A549 treated with ZK216348 at 1 μM for 4 hours (cell line): ENCODE measurements at places on chromosomes 3 and 15. TPM values are rescaled to one million over a fixed set of nuclear protein-coding genes. Genes with fewer than 3 reads are reported as not detected.

Gene APBA2
- 13.9 to 20.6 TPM (median 19.2 TPM) in 5 replicates for total RNA-seq

Gene PRR20G
- total RNA-seq = 0.35 to 0.56 TPM (median 0.44 TPM) in 5 replicates

Gene BTBD1
- total RNA-seq = 43.2 to 67.3 TPM (median 55.5 TPM) in 5 replicates

Gene CAPN3
- 0.18 to 0.60 TPM (median 0.41 TPM) in 4 of 5 replicates, not detected in the other for total RNA-seq

Gene RARB
- total RNA-seq = 5.0 to 9.4 TPM (median 7.9 TPM) in 5 replicates

Gene BCHE
- 0.50 to 0.87 TPM (median 0.74 TPM) in 5 replicates for total RNA-seq

Gene AGTR1
- 0.19 to 0.68 TPM (median 0.54 TPM) in 5 replicates for total RNA-seq

Gene LAMB2
- total RNA-seq = 60.1 to 124 TPM (median 114 TPM) in 5 replicates

Gene SCN11A
- 0.02 TPM in 2 of 5 replicates, not detected in the others for total RNA-seq

Gene RBMS3
- total RNA-seq = 0.47 to 1.1 TPM (median 0.56 TPM) in 5 replicates

Gene ARHGEF26
- 5.1 to 7.4 TPM (median 6.8 TPM) in 5 replicates for total RNA-seq

Gene TNNC1
- 0.87 to 2.3 TPM (median 1.2 TPM) in 5 replicates for total RNA-seq

Gene SMAD6
- 15.1 to 29.1 TPM (median 25.0 TPM) in 5 replicates for total RNA-seq

Gene CSTA
- total RNA-seq = 0.71 to 1.5 TPM (median 0.88 TPM) in 5 replicates

Gene LRRFIP2
- 48.6 to 74.0 TPM (median 57.6 TPM) in 5 replicates for total RNA-seq

Gene CMTM8
- total RNA-seq = 7.7 to 13.8 TPM (median 12.9 TPM) in 5 replicates

Gene ACKR4
- total RNA-seq = not detected in 5 replicates

Gene ST8SIA2
- total RNA-seq = 0.25 to 1.3 TPM (median 0.53 TPM) in 5 replicates

Gene CXCR6
- total RNA-seq = not detected in 5 replicates

Gene NEO1
- total RNA-seq = 27.2 to 40.5 TPM (median 34.8 TPM) in 5 replicates

Gene AQP9
- total RNA-seq = not detected in 5 replicates

Gene TGM4
- total RNA-seq = 0.08 to 0.12 TPM in 2 of 5 replicates, not detected in the others

Gene SPATA16
- not detected in 5 replicates for total RNA-seq

Gene ACAN
- 0.35 to 0.78 TPM (median 0.62 TPM) in 5 replicates for total RNA-seq

Gene GNAT1
- total RNA-seq = 0.07 TPM in 1 of 5 replicates, not detected in the others

Gene FGF12
- total RNA-seq = 0.40 to 0.99 TPM (median 0.76 TPM) in 5 replicates

Gene ALDH1A3
- total RNA-seq = 16.2 to 19.9 TPM (median 18.9 TPM) in 5 replicates

Gene PAQR9
- 2.3 to 4.1 TPM (median 3.0 TPM) in 5 replicates for total RNA-seq

Gene CCRL2
- 0.14 to 0.42 TPM (median 0.16 TPM) in 3 of 5 replicates, not detected in the others for total RNA-seq

Gene ZFYVE19
- total RNA-seq = 11.6 to 20.5 TPM (median 16.4 TPM) in 5 replicates

Gene ROBO1
- total RNA-seq = 11.9 to 20.0 TPM (median 16.2 TPM) in 5 replicates

Gene CLDN16
- 0.07 to 0.34 TPM in 2 of 5 replicates, not detected in the others for total RNA-seq

Gene PARP9
- 4.7 to 6.5 TPM (median 5.7 TPM) in 5 replicates for total RNA-seq

Gene ITPKA
- 2.0 to 4.3 TPM (median 3.3 TPM) in 5 replicates for total RNA-seq

Gene EAF2
- total RNA-seq = 1.4 to 2.6 TPM (median 2.1 TPM) in 5 replicates

Gene SLC28A2
- not detected in 5 replicates for total RNA-seq

Gene GOLGA6L7
- not detected in 5 replicates for total RNA-seq

Gene MESP1
- total RNA-seq = 1.1 to 10.2 TPM (median 5.1 TPM) in 5 replicates

Gene GMNC
- not detected in 5 replicates for total RNA-seq

Gene HDAC11
- total RNA-seq = 5.9 to 9.5 TPM (median 8.5 TPM) in 5 replicates

Gene CHRNA7
- total RNA-seq = 2.8 to 5.2 TPM (median 3.6 TPM) in 5 replicates

Gene PLSCR5
- not detected in 5 replicates for total RNA-seq

Gene LRTM1
- total RNA-seq = not detected in 5 replicates

Gene MASP1
- total RNA-seq = not detected in 5 replicates

Gene CHRM5
- total RNA-seq = 0.07 TPM in 1 of 5 replicates, not detected in the others

Gene SCG3
- 0.06 TPM in 1 of 5 replicates, not detected in the others for total RNA-seq

Gene MYZAP
- 0.66 to 0.98 TPM (median 0.87 TPM) in 5 replicates for total RNA-seq

Gene SLC24A5
- total RNA-seq = not detected in 5 replicates

Gene RAD54L2
- total RNA-seq = 3.6 to 4.3 TPM (median 3.7 TPM) in 5 replicates

Gene GP5
- not detected in 5 replicates for total RNA-seq

Gene SNRK
- total RNA-seq = 3.2 to 4.9 TPM (median 4.2 TPM) in 5 replicates

Gene RCCD1
- total RNA-seq = 23.9 to 38.0 TPM (median 34.1 TPM) in 5 replicates

Gene TMEM45A
- total RNA-seq = 2.0 to 4.0 TPM (median 2.7 TPM) in 5 replicates

Gene CGNL1
- total RNA-seq = 0.71 to 1.1 TPM (median 0.85 TPM) in 5 replicates

Gene UBA5
- 21.4 to 28.7 TPM (median 26.6 TPM) in 5 replicates for total RNA-seq
